ENCODE measurements at places on chromosomes 5 and 9.

DNA sequence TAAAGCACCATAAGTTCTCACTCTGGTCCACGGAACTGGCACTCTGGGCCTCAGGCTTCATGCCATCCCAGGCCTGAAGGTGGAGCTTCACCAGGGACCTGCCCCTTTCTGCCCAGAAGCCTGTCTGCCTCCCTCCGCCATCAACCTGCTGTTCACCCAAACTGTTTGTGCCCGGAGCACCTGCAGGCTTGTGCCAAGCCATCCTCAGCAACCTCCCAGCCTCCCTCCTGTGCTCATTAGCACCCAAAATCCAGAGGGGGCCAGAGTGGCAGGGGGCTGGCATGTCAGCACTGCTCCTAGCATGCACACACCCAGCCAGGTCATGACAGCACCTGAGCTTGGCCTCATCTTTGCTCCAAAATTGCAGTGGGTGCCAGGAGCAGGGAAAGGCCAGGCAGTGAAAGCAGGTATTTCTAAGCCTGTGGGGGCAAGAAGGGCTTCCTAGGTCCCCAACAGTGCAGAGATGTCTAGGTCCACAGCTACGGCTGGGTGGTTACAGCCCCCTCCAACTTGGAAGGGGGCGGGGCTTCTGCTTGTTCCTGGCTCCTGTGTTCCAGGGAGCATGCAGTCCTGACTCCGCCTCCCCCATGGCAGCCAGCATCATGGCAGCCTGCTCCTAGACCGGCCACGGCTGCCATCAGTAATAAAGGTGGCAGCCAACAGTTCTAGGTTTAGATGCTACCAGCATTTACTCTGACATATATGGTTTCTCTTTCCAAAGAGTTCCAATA, 85.1 kb downstream of the GIN1 start:
- no peak for DNase-seq

DNA sequence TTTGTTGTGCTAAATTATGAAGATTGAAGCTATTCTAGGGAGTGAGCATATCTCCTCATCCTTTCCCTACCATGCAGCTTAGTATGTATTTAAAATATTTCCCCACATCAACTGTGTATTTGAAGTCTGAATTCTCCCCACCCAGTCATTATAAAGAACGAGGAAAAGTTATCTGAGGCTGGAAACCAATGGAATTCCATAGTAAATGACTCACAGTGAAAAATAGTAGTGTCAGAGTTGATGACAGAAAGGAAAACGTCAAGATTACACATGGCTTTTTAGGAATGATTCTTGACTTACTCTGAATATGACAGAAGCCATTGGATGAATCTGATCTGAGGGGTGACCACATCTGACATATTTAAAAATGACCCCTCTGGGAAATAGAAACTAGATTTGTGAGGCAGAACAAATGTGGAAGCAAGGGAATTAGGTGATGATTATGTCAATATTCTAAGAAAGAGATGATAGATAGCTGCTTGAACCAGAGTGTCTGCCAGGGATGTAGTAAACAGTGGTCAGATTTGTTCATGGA, 1768.9 kb upstream of the CDH9 start:
- no peak for DNase-seq

- DNase-seq = no peak
Measured at GRCh38 chr9:121887553-121888437, 205.3 kb downstream of the TTLL11 start.

DNA sequence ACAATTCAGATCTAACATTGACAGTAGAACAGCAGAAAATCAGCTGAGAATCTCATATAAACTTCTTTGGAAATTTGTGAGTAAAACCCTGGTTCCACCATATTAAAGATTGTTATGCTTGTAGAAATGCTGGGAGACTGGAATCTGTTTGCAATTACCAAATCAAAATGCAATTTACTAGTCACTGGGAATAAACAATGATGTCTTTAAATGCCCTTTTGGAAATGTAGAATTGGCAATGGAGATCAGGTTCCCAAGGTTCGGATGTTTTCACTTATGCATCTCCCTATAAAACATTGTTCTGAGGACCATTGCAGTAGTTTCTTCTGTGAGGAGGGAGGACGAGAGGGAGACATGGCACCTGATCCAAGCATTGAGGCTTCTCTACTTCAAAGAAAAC, 384.4 kb downstream of the TMEM167A start:
- DNase-seq = no peak

- no peak for DNase-seq
Measured at GRCh38 chr9:114400219-114400618, 12.4 kb upstream of the AKNA start.

DNA sequence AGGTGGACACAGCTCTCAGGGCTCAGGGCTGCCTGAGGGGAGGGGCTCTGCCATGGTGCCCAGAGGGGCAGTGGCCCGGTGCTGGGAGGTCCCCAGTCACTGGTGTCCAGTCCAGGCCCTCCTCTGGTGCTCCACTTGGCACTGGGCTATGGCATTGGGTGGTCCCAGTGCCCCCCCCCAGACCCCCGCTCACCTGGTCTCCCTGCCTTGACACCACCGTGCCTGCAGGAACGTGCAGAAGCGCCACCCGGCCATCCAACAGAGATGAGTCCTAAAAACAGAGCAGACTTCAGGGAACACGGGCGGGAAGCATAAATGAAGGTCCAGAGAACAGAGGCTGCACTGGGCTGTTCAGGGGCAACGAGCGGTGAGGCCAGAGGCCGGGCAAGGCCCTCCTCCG, 42.3 kb upstream of the NSMF start:
- no peak for DNase-seq

Data from NCI-H1092 treated with DMSO at 0.1 percent for 48 hours (cell line).